ENCODE measurements at places on chromosomes 4 and X.
A peak's percentile ranks its signal among the peaks of the same experiment; 100 is the strongest.

DNA sequence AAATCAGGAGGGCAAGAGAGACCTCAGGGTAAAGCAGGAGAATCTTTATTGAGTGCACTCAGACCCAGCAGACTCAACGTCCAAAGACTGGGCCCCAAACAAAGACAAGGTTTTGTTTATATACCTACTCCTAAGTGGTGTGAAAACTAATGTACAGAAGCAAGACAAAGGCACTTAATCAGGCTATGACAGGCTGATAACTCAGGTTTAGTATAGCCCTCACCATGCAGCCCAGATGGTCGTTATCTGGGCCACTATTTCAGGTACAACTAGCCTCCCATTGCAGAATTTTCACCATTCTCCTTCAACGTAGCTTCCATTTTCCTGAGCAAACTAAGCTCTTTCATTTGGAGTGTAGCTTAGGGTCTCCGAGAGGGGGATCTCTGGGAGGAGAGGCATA, 36.9 kb downstream of the SULT1E1 start:
- DNase-seq, result no peak

DNA sequence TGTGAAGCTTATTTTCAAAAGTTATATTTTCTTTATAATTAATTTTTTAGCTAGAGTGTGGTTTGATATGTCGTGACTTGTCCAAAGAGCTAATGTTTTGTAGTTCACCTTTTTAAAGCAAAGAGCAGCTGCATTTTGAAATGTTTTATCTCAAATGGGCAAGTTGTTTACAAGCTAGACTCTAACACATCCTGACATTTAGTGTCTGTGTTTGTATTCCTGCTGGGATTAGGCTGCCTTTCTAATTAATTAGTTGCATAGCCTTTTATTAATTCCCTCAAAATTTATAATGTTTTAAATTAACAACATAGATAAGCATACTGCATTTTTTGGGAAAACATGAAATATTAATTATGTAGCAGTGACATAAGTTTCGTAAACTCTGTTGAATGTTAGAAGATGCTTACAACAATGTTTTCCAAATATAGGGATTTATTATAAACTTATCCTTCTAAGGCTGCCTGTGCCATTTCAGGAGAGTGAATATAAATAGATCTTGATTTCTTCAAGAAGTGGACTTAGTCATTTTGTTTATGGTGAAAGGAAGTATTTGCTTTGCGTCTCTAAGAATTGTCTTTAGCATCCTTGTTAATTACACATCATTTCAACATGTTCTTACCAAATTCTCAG, 37.7 kb upstream of the NUDT6 start:
- no peak for DNase-seq

GRCh38 chr4:39319676-39320075, 46.5 kb downstream of the RFC1 start:
- no peak for DNase-seq

DNA sequence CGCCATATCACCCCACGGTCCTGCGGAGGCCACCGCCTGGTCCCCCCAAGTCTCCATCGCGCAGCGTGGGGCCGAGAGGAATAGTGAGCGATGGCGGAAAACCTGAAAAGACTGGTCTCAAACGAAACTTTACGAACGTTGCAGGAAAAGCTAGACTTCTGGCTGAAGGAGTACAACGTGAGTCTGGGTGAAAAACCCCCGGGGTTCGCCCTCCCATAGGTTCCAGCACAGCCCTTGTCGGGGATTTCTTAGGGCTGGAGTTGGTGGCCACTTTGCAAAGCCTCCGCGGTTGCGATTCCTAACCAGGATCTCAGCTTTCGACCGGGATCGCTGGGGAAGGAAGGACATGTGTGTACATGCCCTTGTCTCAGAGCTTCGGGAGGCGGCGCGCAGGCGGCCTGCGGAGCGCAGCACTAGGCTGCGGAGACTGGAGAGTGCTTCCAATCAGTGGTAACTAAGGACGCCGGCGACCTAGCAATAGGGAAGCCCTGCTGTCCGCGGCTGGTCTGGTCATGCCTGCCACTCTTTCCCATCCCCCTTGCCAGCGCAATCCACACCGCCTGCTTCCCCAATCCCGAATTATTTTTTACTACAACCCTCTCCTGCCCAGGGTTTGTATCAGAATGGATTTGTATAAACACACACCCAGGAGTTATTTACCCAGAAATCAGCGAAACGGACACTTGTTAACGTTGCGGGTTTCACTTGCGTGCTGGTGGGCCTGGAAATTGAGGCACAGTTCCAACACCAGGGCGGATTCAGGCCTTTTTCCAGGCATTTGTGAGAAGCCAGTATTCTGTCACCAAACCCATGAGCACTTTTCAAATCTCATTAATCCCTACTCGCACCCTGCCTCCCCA, 741 bp downstream of the SPATA18 start:
- DNase-seq, result peak; percentile 77

DNA sequence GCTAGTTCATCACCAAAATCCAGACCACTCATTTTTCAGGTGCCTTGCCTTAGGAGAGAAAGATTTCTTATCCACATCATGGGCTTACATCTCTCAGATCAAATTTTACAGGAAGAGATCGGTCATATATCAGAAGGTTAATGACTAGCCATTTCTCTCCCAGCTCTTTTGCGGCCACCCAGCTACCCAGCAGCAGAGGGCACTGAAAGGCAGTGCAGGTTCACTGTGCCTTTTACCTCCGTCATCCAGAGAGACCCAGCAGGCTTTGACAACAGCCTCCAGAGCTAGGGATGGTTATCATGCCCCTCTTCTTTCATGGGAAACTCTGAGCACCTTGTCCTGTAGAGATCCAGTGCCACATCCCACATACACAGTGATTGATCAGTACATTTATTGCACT, 384.8 kb downstream of the AFF2 start:
- DNase-seq, result no peak

- no peak for DNase-seq
These were observed 75.7 kb upstream of the DCLK2 start for GRCh38 chr4:150002561-150002960.

DNA sequence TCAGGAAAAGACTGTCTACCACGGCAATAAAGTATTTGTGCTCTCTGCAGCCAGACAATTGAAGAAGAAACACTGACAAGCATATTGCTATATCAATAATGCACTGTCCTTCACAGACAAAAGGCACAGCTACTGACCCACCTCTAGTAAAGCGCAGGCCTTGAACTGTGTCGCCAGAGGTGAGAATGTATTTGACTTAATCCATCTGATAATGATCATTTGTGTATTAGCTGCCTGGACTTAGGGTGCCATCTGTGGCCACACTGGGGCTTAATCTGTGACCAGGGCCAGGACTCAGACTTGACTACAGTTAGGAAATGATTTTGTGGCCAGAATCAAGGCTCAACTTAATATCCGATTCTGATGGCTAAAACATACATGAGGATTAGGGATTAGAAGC, 260.4 kb downstream of the SMARCA1 start:
- no peak for DNase-seq

- DNase-seq, result no peak
These were observed 3.3 kb downstream of the SH3BP2 start for GRCh38 chr4:2795893-2796848.

- DNase-seq, result no peak
These were observed 73.4 kb upstream of the ARHGAP36 start for GRCh38 chrX:130984782-130985181.

DNA sequence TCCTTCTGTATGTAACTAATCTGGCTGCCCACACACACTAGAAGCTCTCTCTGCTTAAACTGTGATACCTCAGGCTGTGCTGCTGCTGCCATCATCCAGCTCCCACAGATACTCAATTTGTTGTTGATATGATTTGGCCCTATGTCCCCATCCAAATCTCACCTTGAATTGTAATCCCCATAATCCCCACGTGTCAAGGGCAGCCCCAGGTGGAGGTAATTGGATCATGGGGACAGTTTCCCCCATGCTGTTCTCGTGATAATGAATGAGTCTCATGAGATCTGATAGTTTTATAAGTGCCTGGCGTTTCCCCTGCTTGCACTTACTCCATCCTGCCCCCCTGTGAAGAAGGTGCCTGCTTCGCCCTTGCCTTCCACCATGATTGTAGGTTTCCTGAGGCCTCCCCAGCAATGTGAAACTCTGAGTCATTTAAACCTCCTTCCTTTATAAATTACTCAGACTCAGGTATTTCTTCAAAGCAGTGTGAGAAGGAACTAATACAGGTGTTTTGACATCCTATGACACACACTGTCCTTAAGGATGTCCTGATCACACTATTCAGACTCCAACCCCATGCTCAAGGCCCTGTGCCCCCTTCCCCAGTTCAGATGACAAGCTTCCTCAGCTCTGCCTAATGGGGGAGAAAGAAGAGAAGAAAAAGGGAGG, 2.9 kb upstream of the ATOH1 start:
- DNase-seq, result no peak

DNA sequence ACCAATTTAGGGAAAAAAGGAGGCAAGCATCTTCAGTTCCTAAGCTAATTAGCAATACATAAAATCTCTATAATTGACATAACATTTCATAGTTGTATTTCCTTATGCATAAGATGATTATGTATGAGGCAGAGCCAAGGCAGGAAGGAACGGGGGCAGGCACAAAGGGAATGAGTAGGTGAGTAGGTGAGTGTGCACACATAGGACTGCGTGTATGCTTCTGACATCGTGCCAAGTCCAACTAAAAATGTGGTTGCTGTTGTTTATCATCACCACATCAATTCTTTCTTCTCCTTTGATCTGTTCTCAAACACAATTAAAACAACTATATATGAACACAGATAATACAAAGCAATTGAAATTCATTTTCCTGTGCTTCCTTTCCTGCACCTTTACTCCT, 131.2 kb downstream of the UNC5C start:
- DNase-seq, result no peak

- DNase-seq, result no peak
These were observed 24.3 kb downstream of the SEL1L3 start for GRCh38 chr4:25838526-25838925.

DNA sequence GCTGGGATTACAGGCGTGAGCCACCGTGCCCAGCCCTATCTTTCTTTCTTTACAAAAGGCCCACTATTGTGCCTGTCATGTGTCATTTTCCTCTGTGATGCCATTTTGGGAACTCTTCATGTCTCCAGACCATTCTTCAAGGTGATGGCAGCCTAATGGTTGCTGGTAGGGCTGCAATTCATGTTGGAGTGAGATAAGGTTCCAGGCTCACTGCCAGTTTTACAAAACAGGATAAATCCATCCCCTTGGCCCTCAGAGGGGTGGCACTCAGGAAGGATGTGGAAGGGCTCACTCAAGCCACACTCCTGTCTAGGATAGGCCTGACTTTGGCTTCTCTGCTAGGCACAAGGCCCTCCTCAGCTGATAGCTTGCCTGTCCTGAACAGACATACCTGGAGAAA, 3.8 kb downstream of the TCEAL9 start:
- DNase-seq, result no peak

DNA sequence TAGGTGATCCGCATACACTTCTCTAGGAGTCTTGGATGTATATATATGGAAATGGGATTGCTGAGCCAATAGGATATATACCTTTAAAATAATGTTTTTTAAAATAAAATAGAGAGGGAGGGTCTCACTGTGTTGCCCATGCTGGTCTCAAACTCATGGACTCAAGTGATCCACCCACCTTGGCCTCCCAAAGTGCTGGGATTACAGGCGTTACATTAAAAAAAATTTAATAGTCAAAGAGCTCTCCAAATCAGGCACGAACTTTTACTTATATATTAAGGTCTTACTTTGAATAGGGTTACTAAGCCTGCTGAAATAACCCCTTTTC, 109.0 kb downstream of the GNL3L start:
- DNase-seq, result no peak

DNA sequence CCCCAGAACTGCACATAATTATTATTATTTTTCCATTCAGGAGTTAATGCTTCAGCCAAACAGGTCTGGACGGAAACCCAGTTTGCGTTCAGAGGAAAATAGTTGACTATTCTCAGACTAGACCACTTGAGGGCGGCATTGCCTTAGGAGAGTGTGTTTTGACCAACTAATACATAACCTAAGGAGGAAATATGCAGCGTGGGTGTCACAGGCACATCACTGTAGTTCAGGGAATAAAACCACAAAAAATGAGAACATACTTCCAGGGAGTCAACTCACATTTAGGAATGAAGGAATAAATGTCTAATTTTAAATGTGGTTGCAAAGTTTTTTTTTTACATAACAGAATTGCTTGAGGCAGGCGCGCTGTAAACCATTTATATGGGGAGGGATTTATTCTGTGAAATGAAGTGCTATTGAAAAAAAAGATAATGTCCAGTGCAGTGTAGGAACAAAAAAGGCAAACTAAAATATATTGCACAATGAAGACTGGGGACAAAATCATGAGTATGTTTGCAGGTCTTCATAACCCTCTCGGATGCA, 93.3 kb downstream of the SYNPO2 start:
- DNase-seq, result peak; percentile 87

DNA sequence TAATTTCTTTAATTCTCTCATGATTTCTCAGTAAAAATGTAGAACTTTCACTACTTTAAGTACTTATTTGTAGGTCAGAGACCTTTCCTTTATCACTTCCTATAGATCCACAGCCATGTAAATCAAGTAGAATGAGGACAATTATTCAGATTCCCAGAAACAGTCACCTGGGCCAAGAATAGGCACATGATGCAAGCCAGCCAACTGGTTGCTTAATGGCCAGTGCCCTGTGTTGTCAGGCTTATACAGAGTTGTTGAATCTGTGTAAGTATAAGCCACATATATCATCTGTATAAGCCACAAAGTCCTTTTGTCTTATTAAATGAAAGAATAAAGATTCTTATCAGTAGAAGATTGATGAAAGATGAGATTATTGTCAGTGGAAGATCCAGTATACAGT, 5.2 kb downstream of the BANK1 start:
- DNase-seq, result no peak

GRCh38 chrX:123184219-123184865, at the start of gene GRIA3:
Gene GRIA3, plus strand, starts transcription at chrX:123184278. Its CDS starts 258 bp downstream, at chrX:123184536.
- no peak for DNase-seq

DNA sequence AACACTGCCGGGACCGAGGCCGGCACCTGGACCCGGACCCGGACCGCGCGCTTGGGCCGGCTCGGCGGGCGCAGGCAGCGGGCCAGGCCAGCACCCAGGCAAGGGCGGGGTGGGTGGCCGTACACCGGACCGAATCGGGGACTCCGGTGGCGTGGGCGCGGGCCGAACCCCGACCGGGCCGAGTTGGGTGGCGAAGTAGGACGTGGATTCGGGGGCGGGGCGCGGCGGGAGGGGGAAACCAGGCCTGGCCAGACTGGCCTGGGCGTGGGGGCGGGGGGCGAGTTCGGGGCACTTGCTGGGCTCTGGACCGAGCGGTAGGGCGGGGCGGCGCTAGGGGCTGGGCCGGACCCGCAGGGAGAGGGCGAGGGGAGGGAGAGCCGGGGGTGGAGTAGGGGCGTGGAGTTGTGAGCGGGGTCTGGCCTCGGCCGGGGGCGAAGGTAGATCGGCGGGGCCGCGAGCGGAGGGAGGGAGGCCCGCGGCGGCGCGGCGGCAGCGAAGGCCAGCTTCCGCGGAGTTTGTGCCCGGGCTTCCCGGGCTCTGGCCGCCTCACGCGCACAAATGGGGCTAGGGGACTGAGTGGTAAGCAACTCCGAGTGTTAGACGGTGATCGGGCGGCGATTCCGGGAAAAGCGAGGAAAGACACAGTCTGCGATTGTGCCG, 1.8 kb upstream of the BCORL1 start:
- DNase-seq, result no peak

DNA sequence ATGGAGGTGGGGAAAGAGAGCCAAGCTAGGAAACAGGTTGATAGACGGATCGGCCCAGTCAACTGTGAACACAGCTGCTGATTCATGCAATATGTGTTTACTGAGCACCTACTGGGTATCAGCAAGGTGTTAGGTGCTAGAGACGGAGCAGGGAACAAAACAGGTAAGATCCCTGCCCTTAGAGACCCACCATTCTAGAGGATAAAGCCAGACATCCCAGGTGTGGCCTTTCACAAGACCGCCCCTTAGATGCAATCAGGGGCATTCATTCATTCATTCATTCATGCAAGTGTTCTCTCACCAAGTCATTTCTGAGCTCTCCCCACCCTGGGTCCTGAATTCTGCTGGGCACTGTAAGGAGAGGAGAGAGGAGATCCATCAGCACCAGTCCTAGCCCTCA, 20.2 kb upstream of the MTM1 start:
- no peak for DNase-seq
